ENCODE measurements at places on chromosomes 12 and 14.

GRCh38 chr14:96303981-96304380, 48.0 kb downstream of the BDKRB1 start:
- DNase-seq, result no peak

DNA sequence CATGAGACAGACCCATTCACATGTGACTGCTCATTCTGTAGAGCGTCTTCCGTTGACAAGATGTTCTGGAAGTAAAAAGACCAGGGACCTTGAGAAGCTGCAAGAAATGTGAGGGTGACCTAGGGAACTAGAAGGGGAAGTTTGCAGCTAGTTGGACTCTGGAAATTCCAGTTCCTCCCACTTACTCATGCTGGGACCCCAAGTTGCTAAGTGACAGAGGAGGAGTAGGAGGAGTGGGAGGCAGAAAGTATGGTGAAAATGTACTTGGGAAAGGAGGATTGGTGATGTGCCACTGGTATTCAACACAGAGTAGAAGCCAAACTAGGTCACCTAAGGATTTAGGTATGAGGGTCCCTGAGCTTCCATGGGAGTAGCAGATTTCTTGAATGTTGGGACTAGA, 132.4 kb downstream of the KCNA5 start:
- DNase-seq, result no peak

GRCh38 chr14:33529787-33530757, 420.8 kb downstream of the EGLN3 start:
- no peak for DNase-seq

- DNase-seq, result no peak
Measured at GRCh38 chr12:47558625-47559345, 147.0 kb downstream of the RPAP3 start.

- peak; percentile 33 for DNase-seq
Measured at GRCh38 chr12:86914721-86915120, 658.5 kb upstream of the MGAT4C start.

All from NCI-H2081 (cell line).